Upper lobe of left lung (tissue), 6 donors: ENCODE measurements at places on chromosomes 7 and 10. TPM values are rescaled to one million over a fixed set of nuclear protein-coding genes. Genes with fewer than 3 reads are reported as not detected.

DNA sequence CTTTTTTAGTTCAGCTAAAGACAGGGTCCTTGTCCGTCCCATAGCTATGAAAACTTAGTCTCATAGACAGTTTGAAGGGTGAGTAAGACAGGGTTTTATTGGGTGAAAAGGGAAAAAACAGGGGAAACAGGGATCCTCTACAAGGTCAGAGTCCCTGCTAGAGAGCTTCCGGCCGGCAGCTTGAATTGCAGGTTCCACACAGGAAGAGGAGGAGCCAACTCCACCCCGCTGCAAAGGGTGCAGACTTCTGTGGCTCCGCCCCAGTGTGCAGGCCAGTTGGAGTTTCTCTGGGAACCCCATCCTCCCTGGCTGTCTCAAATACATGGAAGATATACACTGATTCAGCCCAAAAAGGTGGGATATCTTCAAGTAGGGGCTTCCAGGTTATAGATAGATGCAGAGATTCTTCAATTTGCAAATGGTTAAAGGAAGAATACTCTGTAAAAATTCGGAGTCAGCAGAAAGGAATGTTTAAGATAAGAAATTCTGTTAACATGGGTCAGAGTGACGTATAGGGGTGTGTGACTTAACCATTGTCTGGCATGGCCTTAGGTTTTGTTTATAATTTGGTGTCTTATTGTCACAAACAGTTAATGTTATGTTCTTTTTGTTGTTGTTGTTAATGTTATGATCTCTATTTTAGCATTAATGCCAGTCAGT, 34.6 kb upstream of the HECW1 start:
- no peaks in the 10 kb centered on the region for H3K27me3 ChIP-seq
- H3K4me1 ChIP-seq, result no peaks in the 10 kb centered on the region
- no peak overlapping the region for H3K27ac ChIP-seq
- no peak for DNase-seq

The BTBD16 gene
- total RNA-seq, result 0.91 TPM

GRCh38 chr7:103065667-103066066, 8.9 kb downstream of the FBXL13 start:
- no peaks in the 10 kb centered on the region for H3K27me3 ChIP-seq
- H3K36me3 ChIP-seq, result no peaks in the 10 kb centered on the region
- no peaks in the 10 kb centered on the region for H3K4me1 ChIP-seq
- no peak overlapping the region for H3K27ac ChIP-seq
- no peak overlapping the region for H3K4me3 ChIP-seq

The PLPP4 gene
- not detected for total RNA-seq

DNA sequence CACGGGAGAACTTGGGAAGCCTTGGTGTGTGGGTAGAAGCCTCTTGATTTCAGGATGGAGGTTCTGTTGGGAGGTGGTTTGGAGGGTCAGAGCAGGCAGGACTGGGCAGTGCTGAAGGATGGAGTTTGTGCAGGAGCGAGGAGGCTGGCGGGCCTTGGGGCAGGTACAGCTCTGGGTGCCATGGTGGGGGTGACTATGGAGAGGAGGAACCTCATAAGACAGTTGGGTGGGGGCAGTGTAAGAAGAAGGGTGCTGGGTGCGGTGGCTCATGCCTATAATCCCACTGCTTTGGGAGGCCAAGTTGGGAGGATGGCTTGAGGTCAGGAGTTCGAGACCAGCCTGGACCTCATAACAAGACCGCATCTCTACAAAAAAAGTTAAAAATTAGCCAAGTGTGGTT, 54.7 kb upstream of the GTF2IRD1 start:
- DNase-seq, result no peak
- no peaks in the 10 kb centered on the region for H3K27me3 ChIP-seq
- no peak overlapping the region for H3K27ac ChIP-seq
- H3K4me3 ChIP-seq, result no peak overlapping the region
